Activated T-helper 1 cell treated with anti-CD3 and anti-CD28 coated beads, Interleukin-2, amount 50 U/mL, for 16 hours (primary cell): ENCODE measurements at places on chromosomes 5 and 9.

- DNase-seq: no peak
Measured at GRCh38 chr5:164058621-164059020, 553.2 kb downstream of the MAT2B start.

- DNase-seq: no peak
Measured at GRCh38 chr9:88975966-88976889, 15.0 kb upstream of the S1PR3 start.

DNA sequence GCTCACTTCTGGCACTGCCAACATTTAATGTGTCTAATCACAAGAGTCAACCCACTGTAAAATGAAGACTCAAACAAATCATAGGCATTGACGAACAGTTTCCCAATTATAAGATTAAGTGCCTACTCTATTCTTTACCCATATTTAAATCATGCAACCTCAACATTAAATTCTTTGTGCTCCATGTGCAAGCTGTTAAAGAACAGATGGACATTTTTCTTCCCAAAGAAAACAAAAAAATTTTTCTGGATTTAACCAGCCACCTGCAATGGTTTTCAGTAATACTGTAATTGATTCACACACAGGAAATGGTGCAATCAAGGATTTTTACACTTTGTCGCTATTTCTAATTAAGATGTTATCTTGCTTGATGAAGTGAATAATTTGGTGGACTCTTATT, 3.6 kb downstream of the HNRNPK start:
- no peak for DNase-seq

DNA sequence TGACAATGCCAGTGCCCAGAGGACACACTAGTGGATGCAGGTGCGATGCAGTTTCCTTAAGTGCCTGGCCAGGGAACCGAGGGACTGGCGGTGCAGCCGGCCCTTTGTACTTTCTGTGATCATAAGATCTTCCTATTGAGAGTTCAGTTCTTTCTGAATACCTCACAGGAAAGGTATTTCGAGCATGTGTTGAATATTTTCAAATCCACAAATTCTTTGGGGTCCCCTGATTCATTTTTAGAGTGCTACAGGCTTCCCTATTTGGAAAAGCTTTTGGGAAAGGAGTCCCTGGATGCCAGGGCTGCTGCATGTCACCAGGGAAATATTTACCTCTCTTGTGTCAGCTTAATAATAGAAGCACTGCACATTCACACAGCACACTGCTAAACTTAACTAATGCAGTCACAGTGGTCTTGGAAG, 281.5 kb downstream of the GADD45G start:
- DNase-seq: no peak
